ENCODE measurements at places on chromosomes 3 and 15.

- DNase-seq = no peak
Observed at GRCh38 chr15:80709542-80709941, 14.4 kb downstream of the ABHD17C start.

DNA sequence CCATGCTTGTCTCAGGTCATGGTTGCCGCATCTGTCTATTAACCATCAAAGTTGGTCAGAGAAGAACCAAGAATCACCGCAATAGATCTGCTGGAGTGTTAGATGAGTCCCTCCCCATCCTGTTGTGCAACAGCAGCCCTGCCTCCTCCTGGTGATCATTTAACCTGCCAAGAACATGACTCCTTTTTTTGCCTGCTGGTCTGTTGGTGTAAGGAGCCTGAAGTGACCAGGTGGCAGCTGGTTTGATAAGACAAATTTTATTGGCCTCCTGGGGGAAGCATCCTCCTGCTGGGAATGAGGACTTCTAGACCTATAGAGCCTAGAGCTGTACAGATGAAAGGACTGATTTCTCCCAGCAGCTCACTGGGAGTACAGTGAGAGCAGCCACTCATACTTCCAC is 43.5 kb upstream of the RAF1 start:
- no peak for DNase-seq

- no peak for DNase-seq
Observed at GRCh38 chr15:58589047-58589446, 157.3 kb downstream of the LIPC start.

DNA sequence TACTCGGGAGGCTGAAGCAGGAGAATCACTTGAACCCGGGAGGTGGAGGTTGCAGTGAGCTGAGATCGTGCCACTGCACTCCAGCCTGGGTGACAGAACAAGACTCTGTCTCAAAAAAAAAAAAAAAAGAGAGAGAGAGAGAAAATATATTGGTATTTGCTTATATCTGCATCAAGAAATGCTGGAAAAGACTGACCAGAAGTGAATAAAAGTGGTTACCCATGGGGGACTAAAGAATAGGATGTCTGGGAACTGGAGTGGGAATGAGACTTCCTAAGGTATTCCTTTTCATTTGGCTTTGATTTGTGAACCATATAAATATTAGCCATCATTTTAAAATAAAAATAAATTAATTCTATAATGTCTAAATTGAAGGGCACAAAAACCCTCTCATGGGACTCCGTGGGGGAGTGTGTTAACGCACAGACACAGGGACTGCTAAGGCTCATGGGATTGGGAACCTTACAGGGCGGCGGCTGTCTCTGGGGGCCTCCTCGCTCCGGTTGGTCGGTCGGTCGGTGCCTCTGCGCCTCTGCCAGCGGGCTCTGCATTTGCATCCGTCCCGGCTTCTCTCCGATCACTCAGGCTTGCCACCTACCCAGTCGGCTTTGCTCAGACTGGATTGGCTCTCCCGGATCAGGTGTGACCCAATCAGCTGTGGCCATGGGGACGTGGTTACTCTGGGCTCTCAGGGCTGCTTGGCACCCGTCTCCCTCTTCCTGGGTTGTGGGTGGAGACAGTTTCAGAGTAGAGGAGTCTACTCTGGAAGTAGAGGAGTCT is 12.7 kb upstream of the TSPAN3 start:
- peak; percentile 82 for DNase-seq

- DNase-seq = no peak
Observed at GRCh38 chr3:160883373-160883772, 127.3 kb downstream of the PPM1L start.

DNA sequence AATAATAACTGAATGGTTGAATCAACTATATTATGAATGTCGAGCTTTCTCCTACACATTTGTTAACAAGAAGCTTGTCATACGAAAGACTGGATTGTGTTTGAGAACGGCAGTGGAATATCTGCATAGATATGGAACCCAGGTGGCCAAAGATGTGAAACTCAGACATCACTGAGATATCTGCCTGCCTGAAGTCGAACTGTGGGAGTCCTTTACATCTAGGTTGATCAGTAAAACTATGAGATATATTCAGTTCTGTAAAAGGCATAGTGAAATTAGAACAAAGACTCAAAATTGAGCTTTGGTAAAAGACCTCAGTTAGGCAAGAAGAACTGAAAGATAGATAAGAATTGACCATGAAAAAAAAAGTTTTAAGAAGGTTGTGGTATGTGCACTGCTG is 41.5 kb upstream of the TOP2B start:
- no peak for DNase-seq

- DNase-seq = peak; percentile 71
Observed at GRCh38 chr15:93031103-93031464, 57.9 kb downstream of the RGMA start.

- no peak for DNase-seq
Observed at GRCh38 chr3:39327053-39327745, 2.3 kb upstream of the CCR8 start.

DNA sequence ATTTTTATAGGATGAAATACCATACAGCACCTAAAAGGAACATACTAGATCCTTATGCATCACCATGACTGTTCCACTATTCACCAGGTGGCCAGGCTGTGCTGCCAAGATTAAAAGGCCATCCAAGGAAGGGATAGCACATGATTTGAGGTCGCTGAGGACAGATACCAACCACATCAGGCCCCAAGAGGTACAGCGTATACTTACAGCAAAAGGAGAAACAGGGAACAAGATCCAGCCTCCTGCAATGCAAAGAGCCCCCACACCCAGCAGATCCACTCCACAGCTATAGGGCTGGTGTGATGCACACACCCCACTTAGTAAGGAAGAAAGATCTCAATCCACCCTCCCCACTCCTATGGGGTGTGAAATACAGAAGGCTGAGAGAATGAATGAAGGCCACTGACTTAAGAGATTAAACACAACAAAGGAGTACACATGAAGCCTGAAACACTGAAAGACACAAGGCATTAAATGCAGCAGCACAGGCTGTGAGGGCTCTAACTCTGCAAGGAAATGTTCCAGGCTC is 32.0 kb upstream of the ZNF445 start:
- DNase-seq = no peak

GRCh38 chr3:157104928-157105652 is 54.9 kb downstream of the CCNL1 start:
- no peak for DNase-seq

- no peak for DNase-seq
Observed at GRCh38 chr15:78640527-78641101, 396 bp downstream of the CHRNB4 start.

DNA sequence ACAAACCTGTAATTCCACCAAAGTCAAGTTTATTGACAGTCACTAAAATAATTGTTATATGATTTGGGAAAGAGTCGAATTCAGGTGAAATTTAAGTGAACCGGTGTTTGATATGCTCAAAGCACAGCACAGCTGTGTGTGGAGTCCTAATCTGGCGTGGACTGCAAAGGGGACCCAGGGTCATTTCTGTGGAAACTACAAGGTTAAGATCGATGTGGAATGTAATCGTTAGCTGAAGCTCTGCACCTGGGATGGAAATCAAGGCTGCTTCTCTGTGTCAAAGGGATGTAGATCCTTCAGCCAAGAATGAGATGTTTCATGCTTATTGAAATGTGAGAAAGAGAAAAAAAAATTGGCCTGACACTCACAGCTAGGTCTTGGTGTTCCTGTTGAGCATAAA is 1.6 kb upstream of the ELP6 start:
- no peak for DNase-seq

- no peak for DNase-seq
Observed at GRCh38 chr3:12138044-12138443, 20.7 kb downstream of the TIMP4 start.

GRCh38 chr3:17844236-17844635 is 101.8 kb upstream of the TBC1D5 start:
- DNase-seq = no peak

DNA sequence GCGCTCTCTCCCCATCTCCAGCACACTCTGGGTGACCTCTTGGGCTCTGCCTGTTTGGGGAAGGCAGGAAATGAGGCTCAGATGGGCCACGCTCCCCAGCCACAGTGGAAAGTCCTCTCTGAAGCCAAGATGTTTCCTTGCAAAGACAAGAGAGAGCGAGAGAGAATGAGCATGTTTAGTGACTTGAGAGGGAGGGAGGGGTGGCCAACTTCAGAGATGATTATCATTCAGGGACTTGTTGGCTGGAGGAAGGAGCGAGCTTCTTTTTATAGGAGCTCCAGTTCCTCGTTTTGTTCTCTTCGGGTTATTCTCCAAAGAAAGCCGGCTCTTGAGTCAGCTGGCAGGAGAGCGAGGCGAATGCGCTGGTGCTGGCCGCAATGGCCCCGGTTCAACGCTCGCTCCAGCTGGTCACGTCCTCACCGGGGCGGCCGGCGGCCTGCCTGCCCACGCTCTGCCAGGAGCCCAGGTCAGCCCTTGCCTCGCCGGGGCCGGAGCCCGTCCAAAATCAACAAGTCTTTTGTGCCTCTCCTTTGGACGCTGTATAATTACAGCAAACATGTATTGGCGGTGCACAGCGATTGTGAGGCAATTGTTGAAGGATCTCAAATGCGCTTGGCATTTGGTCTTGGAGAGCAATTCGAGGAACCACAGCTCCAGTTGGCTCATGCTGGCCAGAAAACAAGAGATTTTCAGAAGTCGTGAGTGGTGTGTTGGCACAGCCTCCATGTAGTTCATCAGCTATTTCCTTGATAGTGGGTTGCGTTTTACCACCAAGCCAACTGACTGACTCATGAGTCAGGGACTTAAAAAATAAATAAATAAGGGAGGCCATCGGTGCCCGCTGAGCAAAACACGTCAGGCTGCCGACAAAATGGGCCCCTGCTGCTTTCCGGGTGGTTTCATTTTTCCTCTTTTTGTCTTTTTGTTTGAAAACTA is 288.6 kb downstream of the UACA start:
- peak; percentile 83 for DNase-seq

- DNase-seq = no peak
Observed at GRCh38 chr3:173733029-173733652, 335.6 kb downstream of the NLGN1 start.

- no peak for DNase-seq
Observed at GRCh38 chr15:75455982-75456531, 4.6 kb upstream of the SIN3A start.

DNA sequence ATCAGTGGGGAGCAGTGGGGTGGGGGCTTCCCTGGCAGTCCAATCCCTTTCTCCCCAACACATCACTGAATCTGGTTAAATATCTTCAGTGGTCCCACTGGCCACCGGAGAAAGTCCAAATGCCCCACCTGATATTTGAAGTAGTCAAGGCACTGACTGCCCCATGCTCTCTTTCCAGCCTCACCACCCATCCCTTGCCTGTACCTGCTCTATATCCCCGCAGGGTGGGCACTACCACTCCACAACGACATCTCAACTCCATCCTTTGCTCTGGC is 101.7 kb downstream of the DAPK2 start:
- DNase-seq = no peak

DNA sequence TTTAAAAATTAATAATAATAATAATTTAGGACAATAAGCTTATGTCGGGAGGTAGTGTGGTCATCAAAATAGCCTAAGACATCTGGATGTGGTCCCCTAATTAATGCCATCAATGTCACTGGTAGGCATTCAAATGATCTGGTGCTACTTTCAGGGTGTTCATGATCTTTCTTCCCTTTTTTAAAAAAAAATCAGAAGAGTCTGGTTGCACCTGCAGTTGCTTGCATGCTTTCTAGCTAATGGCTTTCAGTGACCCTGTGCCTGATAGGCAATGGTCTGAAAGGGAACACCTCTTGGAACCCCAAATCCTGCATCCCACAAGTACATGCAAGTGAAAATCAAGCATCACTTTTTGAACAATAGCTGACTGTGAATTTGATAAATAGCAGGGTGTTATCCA is 64.1 kb upstream of the KBTBD8 start:
- no peak for DNase-seq

DNA sequence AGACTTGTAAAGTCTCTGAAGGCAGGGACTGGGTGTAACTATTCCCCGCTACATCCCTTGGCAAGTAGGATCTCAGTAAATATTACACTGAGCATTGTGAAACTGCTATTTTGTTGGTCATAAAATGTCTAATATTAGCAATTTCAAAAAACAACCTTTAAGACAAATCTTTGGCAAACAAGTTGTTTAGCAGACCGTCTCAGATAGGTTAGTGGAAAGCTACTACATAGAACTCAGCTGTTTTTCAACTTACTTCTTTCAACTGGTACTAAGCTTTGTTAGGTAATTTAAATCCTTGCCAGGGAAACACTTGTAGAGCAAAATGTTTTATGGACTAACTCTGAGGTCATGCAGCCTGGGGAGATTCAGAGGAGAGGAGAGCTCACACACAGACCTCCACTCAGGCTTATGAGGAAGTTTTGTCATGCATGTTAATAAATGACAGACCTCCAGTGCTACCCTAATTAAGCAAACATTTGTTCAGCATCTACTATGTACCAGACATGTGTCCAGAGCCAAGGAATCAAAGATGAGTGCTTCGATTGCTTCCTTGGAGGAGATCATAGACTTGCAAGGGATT is 61.6 kb upstream of the STAC start:
- no peak for DNase-seq

- no peak for DNase-seq
Observed at GRCh38 chr3:51145811-51146585, 239.1 kb upstream of the MANF start.

GRCh38 chr3:62558549-62559112 is 185.3 kb upstream of the FEZF2 start:
- DNase-seq = no peak

DNA sequence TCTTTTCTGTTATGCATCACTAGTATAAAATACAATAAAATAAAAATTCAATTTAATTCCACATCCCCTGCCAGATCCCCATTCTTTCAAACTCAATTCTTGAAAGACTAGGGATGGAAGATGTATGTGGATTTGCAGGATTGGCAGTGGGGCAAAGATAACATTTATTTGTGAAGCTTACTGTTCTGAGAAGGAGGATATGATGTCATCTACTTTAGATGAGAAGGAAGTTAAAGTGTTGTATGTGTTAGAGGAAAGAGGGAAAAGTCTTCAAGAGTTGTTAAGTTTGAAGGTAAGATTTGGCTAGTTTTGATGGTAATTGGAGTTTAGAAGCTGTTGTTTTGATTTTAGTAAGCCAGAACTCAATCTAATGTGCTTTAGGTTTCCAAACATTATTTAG is 845.1 kb upstream of the NR2F2 start:
- no peak for DNase-seq

DNA sequence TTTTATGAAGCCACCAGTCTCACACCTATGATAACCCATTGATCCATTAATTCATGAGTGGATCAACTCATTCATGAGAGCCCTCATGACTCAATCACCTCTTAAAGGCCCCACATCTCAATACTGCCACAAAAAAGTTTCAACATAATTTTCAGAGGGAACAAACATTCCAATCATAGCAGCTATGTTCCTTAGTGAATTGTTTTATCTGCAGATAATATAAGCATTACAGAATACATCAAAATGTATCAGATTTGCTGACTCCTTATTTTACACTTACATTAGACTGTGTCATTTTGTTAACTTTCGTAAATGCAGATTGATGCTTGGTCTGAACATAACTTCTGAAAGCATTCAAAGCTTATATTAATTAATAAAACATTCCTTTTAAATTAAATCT is 155.3 kb upstream of the MBNL1 start:
- no peak for DNase-seq

GRCh38 chr3:181610973-181611265 is 100.8 kb upstream of the SOX2 start:
- DNase-seq = no peak

- no peak for DNase-seq
Observed at GRCh38 chr15:88071141-88071540, 185.4 kb downstream of the NTRK3 start.
